ENCODE measurements at places on chromosomes 2 and 18. TPM values are rescaled to one million over a fixed set of nuclear protein-coding genes. Genes with fewer than 3 reads are reported as not detected.

DNA sequence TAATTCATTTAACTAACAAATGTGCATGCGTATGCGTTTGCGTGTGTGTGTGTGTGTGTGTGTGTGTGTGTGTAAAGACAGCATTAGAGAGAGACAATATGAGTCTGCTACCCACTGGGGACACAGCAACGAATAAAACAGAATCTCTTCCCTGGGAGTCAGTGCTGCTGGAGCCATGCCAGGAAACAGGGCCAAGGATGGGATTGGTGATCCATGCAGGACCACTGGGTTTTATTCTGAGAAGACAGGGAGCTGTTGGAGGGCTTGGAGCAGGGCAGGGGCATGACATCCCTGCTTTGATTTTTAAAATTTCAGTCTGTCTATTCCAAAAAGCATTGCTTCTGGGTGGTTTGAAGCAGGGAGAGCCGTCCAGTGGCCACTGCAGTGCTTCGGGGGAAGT, 62.9 kb downstream of the PDCL3 start:
- no peak for DNase-seq

DNA sequence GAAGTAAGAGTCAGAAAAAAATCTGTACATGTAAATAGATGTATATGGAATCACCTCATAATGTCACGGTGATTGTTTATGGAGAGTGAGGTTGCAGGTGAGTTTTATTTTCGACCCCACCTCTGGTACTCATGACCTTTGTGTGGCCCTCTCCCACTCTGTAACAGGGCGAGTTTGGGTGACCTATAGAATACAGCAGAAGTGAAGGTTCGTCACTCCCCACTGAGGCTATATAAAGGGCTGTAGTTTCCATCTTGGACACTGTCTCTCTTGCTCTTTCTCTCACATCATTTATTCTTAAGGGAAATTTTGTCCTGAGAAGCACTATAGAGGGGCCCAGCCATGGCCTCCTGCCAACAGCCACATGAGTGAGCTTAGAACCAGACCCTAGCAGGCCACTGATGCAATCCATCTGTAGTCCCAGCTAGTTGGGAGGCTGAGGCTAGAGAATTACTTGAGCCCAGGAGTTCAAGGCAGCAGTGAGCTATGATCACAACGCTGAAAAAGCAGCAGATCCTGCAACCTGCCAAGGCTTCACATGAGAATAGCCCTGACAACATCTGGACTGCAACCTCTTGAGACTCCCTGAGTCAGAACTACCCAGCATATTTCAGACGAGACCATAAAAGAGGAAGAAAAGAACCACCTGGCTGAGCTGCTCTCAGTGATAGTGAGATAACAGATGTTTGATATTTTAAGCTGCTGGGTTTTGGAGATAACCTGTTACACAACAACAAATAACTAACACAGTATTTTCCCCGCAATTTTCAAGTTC, 74.3 kb upstream of the SLC1A4 start:
- DNase-seq = no peak

DNA sequence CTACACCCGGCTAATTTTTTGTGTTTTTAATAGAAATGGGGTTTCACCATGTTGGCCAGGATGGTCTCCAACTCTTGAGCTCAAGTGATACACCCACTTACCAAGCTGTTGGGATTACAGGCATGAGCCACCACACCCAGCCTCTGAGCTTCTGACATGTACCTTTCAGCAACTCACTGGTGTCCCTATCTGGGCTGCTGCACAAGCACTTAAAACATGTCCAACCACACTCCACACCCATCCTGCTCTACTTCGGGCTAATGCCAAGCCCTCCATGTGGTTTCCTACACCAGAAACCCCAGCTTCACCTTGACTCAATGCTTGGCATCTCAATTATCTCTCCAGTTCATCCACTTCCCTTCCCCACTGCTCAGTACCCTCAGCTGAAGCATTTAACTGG, 22.4 kb upstream of the ARMC9 start:
- no peak for DNase-seq

GRCh38 chr2:208101716-208102631, 22.4 kb downstream of the CRYGD start:
- no peak for DNase-seq

GRCh38 chr18:35110554-35111485, 69.6 kb downstream of the MAPRE2 start:
- DNase-seq = no peak

DNA sequence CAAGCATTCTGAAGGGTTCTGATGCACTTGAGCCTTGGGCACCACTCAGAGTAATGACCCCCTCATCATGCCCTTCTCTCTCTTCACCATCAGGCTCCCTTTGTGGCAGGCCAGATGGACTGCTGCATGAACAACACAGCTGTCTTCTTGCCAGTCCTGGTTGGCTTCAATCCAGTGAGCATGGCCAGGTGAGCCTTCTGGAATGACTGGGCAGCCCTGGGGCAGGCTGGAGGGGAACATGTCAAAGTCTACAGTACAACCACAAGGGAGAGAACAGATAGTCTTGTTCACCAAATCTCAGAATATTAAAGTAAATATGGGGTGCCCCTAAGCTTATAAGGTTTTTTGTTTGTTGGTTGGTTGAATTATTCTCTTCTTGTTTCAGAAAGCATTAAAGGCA, 4.4 kb downstream of the GCKR start:
- no peak for DNase-seq

- DNase-seq = no peak
Measured at GRCh38 chr18:64639536-64639935, 490.6 kb upstream of the LINC00305 start.

DNA sequence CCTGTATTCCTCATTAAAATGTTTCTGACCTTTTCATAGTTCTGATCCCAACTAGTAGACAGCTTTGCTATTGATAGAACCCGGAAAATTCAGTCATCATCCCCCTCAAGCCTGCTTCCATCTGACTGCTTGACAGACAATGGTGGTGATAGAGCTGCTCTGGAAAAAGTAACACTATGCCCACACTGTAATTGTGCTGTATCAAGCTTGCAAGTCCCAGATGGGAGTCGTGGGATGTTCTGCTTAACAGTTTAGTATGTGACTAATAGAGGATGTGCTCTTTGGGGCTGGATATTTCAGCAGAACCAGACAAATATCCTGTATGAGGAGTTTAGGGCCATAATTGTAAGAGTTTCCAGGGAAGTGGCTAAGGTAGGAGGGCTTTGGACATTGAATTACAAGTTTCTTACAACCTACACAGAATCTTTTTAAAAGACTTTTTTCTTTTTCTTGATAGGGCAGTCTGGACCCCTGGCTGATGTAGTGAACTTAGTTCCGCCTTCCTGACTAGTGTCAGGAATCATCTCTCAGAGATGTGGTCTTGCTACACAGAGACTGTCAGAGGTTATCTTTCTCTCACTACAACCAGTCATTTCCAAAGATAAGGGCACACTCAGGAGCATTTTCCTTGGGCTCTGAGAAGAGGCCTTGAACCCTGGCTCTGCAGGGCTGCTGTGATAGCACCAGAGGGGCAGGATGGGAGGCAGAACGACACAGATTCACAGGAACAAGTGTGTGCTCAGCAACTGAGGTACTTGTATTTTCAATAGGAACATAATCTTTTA, 158.0 kb upstream of the RBMS1 start:
- DNase-seq = no peak

DNA sequence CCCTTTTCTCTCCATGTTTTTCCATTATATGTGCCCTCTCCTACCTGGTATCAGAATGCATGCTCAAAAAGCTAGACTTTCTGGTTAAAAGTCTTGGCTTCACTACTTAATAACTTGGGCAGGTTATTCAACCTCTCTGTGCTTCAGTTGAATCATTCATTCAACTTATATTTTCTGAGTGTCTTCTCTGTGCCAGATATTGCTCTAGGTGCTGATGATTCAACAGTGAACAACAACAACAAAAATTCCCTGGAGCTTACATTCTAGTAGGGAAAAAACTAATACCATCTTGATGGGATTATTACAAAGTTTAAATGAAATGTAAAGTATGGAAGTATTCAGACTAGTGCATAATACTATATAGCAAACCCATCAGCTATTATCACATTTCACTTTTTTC, 55.2 kb downstream of the SOS1 start:
- DNase-seq = no peak

DNA sequence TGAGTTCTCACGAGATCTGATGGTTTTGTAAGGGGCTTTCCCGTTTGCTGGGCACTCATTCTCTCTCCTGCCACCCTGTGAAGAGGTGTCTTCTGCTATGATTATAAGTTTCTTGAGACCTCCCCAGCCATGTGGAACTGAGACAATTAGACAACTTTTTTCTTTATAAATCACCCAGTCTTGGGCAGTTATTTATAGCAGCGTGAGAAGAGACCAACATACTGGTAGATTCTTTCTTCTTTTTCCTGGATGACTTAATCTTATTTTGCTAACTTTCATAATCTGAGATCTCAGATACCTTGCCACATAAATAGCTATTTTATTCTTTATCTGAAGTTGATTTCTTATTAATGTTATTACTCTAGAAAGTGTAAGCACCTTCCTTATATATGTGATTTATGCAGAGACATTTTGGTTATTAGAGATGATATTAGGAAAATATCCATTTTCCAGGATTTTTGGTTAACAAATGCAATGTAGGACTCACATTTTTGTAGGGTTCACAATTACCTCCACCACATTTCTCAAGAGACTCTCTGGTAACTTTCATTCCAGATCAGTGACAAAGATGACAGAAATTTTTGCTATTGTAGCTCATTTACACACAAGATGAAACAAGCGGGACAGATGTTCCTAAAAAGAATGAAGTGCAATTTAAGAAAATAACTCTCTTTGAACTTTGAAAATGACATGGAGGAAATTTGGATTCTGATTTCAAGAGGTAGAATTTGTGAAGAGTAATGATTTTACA, 97.9 kb upstream of the RND3 start:
- no peak for DNase-seq

GRCh38 chr2:64325477-64325851, 128.5 kb upstream of the LGALSL start:
- peak; percentile 35 for DNase-seq

GRCh38 chr2:234951664-234952269, at the start of gene SH3BP4:
TSS of gene SH3BP4 (plus strand) at chr2:234952017. CDS start at chr2:235035003, 82,986 bp downstream.
- DNase-seq = no peak

GRCh38 chr2:231068525-231069222, 12.0 kb downstream of the PSMD1 start:
- DNase-seq = no peak

- no peak for DNase-seq
Measured at GRCh38 chr2:121184248-121184862, 100.6 kb downstream of the TFCP2L1 start.

DNA sequence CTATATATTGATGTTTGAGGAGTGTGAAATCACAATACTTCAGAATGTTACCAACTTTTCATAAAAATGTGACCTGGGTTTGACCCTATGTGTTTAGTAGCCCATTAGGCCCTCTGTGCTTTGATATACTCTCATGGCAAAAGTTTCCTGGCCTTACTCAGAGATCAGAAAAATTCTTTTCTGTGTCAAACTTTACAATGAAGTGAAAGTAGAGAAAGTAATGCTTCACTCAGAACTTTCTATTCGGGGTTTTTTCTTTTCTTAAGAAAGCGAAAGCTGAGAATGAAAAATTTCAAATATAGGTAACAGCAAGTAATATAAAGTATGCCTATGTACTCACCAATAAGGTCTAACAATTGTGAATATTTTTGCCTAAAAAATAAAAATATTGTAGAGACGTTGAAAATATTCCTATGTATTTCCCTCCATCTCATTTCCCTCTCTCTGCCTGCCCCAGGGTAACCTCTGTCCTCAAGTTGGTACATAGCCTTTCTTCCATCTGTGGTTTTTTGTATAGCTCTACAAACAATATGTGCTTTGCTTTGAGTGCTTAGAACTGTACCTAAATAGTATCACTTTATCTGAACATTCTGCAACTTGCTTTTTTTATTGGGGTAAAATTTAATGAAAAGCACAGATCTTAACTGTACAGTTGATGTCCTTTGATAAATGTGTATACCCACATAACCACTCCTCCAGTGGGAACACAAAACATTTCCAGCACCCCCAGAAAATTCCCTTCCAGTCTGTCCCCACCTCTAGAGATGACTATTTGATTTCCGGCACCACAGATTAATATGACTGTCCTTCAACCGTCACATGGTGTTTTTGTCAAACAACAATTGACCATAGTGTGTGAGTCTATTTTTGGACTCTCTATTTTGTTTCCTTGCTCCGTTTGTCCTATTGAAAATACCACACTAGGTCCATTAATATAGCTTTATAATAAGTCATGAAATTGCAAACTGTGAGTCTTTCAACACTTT, 10.3 kb upstream of the ACKR3 start:
- no peak for DNase-seq

GRCh38 chr2:56185582-56186046, 1.8 kb downstream of the CCDC85A start:
- DNase-seq = no peak

GRCh38 chr18:60596928-60597327, 224.4 kb upstream of the MC4R start:
- no peak for DNase-seq

DNA sequence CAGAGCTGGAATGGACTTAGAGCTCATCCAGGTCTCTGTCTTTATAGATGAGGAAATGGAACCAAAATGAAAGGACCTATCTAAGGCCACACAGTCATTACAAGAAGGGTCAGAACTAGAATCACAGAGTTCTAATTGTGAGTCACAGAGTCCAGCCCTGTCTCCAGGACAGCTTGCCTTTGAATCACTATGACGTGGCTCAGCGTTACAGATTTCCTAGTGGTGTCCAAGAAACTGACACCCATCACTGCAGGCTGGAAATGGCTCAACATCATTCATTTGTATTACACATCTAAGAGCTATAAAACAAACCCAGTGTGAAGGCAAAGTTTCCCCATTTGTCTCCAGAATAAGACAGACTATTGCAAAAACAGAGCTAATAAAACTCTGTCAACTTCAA, 164.3 kb upstream of the SIX2 start:
- no peak for DNase-seq

GRCh38 chr2:207071820-207072219, 93.9 kb downstream of the KLF7 start:
- DNase-seq = no peak

- no peak for DNase-seq
Measured at GRCh38 chr2:2586068-2586776, 255.1 kb upstream of the MYT1L start.

GRCh38 chr18:33195795-33196194, 244.7 kb downstream of the CCDC178 start:
- DNase-seq = no peak

- DNase-seq = no peak
Measured at GRCh38 chr2:23772684-23773083, 154.2 kb downstream of the ATAD2B start.

- no peak for DNase-seq
Measured at GRCh38 chr18:56787390-56787789, 136.2 kb downstream of the WDR7 start.

GRCh38 chr2:160429248-160430000, 64.2 kb downstream of the RBMS1 start:
- DNase-seq = no peak

SP140 gene
- 77.7 TPM for total RNA-seq

GPR75 gene
- 0.55 TPM for total RNA-seq

ITGAV gene
- 8.7 TPM for total RNA-seq

DCDC2C gene
- total RNA-seq = not detected

LIPG gene
- 0.60 TPM for total RNA-seq

RPRD1A gene
- total RNA-seq = 32.6 TPM

RNF125 gene
- 13.8 TPM for total RNA-seq

UGT1A4 gene
- total RNA-seq = not detected

UGT1A5 gene
- not detected for total RNA-seq

GLI2 gene
- not detected for total RNA-seq

SH3BP4 gene
- not detected for total RNA-seq

SERPINB4 gene
- not detected for total RNA-seq

CD8B2 gene
- not detected for total RNA-seq

Data from activated naive CD4-positive, alpha-beta T cell treated with anti-CD3 and anti-CD28 coated beads, Interleukin-2, amount 50 U/mL, for 72 hours (primary cell).